Dermis blood vessel endothelial cell (primary cell): ENCODE measurements at places on chromosomes 5 and 9. TPM values are rescaled to one million over a fixed set of nuclear protein-coding genes. Genes with fewer than 3 reads are reported as not detected.

Gene ITK
- total RNA-seq = not detected in 2 replicates

Gene BHMT2
- 5.4 and 18.7 TPM in 2 replicates for total RNA-seq

Gene SPAG8
- 0.19 TPM in 1 of 2 replicates, not detected in the other for total RNA-seq

Gene C8G
- 1.7 TPM in 1 of 2 replicates, not detected in the other for total RNA-seq

Gene TAF1L
- total RNA-seq = under 0.01 TPM in 2 replicates

Gene CNTNAP3B
- total RNA-seq = 87.2 and 232 TPM in 2 replicates

Gene PTPN3
- 2.8 and 3.6 TPM in 2 replicates for total RNA-seq

Gene PNPLA7
- 0.42 and 1.7 TPM in 2 replicates for total RNA-seq

Gene PCDHB4
- 0.17 and 0.19 TPM in 2 replicates for total RNA-seq

Gene TAF11L2
- total RNA-seq = not detected in 2 replicates

- no peak for DNase-seq
Measured at GRCh38 chr9:3960661-3961144, 339.2 kb downstream of the GLIS3 start.

DNA sequence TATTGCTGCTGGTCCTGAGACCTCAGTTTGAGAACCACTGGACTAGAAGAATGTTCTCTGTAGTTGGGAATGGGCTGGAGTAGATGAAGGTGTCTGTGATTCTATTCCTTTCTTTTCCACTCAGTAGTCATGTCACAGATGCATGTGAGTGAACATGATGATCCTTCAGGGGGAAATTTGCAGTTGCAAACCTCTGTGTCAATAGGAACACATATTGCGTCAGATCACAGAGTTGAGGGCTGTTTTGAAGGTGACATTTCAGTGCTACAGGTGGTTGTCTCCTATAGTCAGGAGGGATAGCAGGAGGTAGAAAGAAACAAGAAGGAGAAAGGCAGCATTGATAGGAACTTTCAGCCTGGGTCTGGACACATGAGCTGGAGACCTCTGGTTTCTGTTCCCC is 239.3 kb downstream of the ARHGEF28 start:
- no peak for DNase-seq

- DNase-seq = no peak
Measured at GRCh38 chr9:9920425-9921060, 692.3 kb downstream of the PTPRD start.

GRCh38 chr9:82140471-82140870 is 151.9 kb downstream of the SPATA31D1 start:
- no peak for DNase-seq

DNA sequence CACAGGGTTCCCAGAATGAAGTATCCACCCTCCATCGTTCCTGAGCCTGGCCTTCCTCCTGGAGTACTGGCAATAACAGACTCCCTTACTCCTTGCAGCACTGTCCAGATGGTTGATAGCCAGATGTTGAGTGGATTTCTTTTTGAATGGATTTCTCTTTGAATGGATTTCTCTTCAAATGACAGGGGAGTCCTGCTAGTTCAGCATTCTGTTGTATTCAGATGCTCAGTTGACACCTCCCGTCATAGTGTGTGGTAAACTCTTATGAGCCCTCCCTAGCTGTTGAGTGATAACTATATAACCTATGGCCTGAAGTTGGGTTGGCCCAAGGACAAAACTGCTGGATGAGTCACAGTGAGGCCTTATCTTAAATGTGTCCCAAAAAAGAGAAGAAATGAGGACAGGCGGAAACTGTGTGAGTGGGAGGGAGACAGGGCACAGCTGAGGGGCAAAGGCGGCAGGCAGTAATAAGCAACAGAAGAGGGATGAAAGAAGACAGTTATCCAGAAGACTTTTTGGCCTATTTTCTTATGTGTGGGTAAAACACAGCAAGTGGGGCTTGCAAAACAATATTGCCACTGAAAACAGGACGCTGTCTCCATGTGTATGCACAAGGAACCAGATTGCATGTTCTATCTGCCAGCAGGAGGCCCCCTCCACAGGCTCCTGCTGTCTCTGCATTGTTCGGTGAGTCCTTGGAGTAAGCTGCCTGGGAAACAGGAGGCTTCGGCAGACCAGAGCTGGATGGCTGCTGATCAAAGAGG is 209.5 kb upstream of the S1PR3 start:
- peak; percentile 83 for DNase-seq

GRCh38 chr5:174732036-174733020 is 7.9 kb downstream of the MSX2 start:
- no peak for DNase-seq

DNA sequence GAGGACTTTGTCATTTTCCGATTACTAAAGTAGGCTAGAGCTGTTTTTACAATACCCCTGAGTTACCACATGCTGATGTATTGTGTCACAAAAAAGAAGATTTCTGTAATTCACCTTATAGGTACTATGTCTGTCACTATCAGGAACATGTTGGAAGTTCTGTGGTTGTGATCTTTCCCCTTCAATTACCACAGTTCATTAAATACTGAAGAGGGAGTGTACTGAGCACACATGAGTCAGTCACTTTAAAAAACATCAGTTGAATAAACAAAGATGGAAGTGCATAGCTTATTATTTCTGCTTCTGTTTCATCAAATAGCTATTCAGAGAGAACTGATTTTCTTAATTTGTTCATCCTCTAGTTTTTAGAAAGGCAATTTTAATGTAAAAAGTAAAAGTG is 31.7 kb downstream of the AP3S1 start:
- DNase-seq = peak; percentile 21

- peak; percentile 48 for DNase-seq
Measured at GRCh38 chr9:33297432-33297831, 7.1 kb downstream of the NFX1 start.

DNA sequence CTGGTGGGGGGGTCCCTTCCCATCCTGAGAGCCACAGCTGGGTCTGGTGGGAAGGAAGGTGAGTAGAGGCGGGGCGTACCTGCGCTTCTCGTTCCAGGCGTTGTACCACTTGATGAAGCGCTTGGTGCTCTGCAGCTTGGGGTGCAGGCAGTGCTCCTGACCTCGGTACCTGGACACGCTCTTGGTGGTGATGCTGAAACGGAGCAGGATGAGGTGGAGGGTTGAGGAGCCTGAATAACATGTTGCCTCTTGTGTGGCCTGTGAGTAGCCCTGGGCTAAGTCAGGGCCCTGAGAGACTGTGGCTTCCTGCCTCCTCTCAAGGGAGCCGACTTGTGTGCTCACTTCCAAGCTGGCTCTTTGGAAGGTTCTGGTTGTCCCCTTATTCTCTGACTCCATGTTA is 4.3 kb downstream of the CXCL14 start:
- DNase-seq = no peak

DNA sequence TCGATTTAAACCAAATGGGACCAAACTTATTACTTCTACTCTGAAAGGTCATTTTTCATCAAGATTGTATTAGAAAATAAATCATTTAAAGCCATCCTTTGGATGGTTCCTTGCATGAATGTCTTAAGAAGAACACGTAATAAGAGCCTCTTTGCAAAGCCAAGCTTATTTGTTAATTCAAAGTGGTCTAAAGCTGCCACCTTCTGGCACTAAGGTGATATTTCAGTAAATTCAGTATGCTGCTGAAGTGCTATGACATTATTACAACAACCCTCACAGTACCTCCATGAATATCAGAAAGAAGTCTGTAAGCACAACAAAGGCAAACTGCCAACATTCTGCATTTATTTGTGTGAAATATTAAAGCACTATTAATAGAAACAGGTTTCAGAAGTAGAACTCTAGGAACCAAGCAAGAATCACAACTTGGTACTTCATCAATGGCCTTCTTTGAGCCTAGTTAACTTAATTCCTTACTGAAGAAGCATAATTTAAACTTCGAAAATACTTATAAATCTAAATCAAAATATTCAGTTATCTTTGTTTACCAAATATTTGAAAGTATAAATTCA is 53.1 kb upstream of the TYRP1 start:
- DNase-seq = peak; percentile 66

GRCh38 chr9:96139592-96140295 is 162.2 kb downstream of the HSD17B3 start:
- DNase-seq = peak; percentile 7

- DNase-seq = no peak
Measured at GRCh38 chr9:136899196-136899595, 12.9 kb downstream of the TRAF2 start.

DNA sequence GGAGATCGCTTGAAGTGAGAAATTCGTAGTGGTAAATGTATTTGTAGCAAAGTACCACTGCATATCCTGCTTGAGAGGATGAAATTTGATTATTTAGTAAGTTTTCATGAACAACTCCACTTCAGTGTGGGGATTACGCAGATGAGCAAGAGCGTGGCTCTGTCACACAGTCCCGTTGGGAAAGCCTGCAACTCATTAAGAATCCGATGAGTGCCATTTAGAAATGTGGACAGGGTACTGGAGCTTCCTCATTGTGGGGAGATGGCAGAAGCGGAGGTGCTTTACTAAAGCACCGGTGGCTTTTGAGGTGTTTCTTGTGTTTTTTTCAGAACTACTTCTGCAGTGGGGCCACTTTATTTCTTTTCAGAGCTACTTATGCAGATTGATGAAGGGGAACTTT is 1.4 kb downstream of the TJP2 start:
- DNase-seq = no peak

GRCh38 chr5:178111925-178112324 is 1.4 kb upstream of the N4BP3 start:
- DNase-seq = no peak

DNA sequence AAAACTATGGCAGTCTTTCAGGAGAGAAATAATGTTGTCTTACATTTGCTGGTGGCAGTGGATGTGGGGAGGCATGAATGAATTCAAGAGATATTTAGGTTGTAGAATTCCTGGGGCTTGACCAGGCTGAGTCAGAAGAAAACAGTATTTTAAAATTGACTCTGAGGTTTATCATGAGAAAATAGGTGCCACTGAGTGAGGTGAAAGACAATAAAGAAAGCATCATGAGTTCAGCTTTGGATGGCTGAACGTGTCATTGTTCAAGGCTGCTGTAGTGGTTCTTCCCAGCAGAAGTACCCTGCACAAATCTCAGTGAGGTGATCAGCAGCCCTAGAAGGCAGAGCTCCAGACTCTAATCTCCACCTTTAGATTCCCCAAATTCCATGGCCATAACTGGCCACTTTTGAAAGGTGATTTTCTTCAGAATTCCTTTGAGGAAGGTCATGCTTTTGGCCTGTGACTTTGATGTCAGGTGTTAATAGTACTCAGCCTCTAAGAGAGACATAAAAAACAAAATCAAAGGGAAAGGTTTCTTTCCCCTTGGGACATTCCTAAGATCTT is 395.4 kb downstream of the NTRK2 start:
- no peak for DNase-seq

- DNase-seq = peak; percentile 21
Measured at GRCh38 chr5:53381-54174, 38.4 kb upstream of the PLEKHG4B start.

- DNase-seq = no peak
Measured at GRCh38 chr9:110329639-110330230, 7.9 kb downstream of the TXNDC8 start.

DNA sequence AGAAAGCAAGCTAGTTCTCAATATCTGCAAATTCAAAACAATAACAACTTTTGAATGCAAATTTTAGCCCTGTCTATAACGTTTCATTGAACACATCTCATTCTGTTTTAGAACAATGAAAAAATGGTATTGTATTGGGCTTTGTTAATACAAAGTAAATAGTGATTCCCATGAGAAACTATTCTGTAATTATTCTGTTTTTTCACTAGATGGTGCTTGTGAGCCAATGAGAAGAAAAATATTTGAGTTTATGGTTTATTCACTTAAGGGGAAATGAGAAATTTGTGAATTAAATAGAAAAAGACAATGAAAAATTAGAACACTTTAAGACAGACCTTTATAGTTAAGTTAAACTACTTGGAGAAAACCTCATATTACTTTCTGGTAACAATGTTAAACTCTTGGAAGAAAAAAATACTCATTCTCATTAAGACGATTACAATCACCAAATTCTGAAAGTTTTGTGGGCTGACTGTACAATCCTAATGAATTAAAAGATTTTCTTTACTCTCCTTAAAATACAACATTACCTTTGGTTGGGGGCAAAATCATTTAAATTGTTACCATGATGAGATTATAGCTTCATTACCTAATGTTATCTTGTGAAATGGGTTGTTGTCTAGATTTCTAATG is 127.0 kb downstream of the NNT start:
- DNase-seq = peak; percentile 37

DNA sequence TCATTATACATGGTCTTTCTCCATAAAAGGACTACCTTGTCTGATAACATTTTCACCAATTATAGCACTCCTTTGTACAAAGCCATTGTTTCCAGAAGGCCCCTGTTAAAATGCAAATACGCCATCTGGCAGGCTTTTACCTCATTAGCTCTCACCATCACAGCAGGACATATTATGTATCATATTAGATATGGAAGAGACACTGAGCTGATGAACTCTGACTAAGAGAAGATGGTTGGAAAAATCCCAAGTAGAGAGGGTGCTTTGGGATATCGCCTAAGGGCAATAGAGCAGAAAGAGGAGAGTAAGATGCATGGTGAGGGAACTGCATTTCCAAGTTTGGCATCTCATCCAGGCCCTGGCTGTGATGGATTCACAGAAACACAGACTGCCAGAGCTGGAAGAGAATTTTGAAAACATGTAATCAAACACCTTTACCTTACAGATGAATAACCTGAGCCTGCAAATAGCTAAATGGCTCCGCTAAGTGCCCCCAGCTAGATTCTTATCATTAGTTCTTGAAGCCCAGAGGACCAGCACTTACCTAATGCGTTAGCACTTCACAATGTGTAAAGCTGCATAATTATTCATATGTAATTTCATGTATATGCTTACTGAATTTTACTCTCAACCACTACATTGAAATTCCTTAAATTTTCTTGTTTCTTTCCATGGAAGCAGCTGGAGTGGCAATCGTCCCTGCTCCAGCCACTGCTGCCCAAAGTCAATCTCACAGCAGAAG is 393.6 kb upstream of the IZUMO3 start:
- no peak for DNase-seq
